ENCODE measurements at places on chromosomes 3 and 15.

DNA sequence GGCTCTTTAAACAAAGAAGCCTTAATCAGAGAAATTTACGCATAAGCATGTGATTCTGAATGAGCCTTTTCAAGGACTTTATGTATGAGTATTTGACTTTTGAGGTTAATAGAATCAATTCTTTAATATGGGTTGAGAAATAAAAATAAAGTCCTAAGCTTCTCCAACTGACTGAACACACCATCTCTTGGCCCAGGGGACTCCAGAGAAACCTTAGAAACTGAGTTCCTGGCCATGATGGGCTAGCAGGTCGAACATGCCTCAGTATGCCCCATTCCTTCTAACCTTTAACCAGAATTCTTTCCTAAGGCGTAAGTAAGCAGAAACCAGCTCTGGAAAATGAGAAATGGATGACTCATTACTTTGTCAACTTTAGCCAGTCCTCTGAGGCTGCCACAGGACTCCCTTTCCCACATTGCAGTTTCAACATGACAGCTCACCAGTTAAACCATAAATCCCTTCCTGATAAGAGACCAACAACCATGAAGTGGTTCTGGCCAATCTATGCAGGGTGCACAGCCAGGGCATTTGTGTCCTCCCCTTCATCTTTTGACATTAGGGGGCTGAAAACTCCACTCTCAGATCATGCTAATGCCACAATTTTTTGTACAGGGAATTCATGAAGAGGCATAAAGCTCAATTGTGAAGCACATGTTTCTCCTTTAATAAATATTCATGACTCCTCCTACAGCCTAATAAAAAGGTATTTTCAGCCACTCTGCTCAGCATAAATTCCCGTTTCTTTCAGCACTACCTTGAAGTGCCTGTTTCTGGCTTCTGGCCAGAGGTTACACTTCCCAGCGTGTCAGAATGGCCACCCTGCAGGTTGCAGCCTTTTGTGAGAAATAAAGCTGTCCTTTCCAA lies 33.3 kb downstream of the TM4SF18 start:
- DNase-seq = no peak

DNA sequence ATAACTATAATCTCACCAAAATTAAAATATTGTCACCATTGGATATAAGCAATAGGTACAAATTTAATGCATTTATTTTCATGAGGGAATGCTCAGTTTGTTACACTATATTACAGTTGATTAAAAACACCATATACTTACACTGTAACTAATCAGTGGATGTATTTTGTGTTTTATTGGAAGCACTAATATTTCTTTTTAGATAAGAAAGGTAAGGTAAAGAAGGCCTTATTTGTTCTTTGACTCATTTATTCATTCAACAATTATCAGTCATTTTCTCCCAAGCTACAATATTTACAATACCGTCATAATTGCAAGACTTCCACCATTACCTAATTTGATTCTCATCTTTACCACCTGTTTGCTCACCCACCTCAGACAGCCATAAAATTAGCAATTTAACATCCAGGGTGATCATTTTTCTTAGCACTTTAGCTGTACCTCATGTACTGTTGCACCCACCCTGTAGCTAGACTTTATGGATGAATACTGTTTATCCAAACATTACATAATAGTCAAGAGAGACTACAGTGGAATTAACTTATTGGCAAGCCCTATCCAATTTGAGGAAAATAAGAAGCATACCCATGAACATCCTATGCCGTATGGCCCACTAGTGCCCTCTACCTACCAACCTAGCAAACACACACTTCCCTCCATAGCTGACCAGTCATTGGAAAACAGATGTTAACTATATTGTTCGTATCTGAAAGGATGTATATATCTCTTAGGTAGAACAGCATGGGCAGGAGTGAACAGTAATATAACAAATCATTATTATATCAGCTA lies 229.6 kb downstream of the BBX start:
- no peak for DNase-seq

GRCh38 chr15:101210466-101210865 lies 41.4 kb downstream of the CHSY1 start:
- DNase-seq = no peak

- peak; percentile 11 for DNase-seq
Observed at GRCh38 chr15:38414357-38414756, 39.6 kb upstream of the FAM98B start.

- DNase-seq = no peak
Observed at GRCh38 chr3:185422677-185423076, 59.7 kb downstream of the MAP3K13 start.

DNA sequence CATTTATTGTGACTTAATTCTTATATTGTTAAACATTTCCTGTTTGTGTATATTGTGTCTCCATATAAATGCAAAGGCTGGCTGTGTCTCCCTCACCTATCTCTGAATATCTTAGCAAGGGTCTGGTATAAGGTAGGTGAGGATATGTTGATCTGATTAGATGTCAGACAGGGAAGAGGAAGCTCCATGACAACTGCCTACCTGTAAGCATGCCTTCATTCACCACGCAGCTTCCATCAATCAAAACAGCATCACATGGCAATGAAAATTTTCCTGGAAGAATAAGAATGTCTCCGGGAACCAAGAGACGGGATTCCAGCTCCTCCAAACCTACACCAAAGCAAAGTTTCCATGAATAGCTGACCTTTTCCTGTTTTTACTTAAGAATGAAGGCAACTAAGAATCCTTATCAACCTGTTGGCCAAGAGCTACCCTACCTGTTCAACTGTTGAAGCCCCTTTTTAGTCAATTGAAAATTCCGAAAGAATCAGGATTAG lies 34.8 kb downstream of the ATP13A5 start:
- DNase-seq = no peak

DNA sequence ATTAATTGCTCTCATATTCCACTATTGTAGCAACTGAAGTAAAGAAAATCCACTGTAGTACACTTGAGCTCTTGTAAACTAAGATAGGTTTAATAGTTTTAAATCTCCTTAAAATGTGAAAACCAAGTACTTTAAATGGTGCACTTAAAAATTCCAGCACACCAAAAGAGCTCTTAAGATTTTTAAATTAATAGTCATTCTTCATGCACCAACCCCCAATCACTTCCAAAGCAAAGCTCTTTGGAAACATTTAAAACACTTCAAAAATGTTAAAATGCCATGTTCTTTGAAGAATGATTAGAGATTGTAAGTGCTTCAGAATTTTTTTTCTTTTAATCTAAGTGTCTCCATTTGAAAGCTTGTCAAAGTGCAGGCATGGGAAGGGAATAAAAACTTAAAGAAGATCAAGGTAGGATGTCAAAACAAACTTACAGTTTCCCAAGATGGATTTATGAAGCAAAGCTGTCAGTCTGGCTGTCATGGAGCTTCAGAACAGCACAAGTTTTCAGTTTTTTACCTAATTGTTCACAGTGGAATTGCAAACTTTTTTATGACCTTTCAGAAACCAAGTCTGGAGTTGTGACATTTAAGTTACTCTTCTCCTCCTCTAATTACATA lies 84.3 kb downstream of the ARPP21 start:
- DNase-seq = no peak

- no peak for DNase-seq
Observed at GRCh38 chr3:44326019-44326418, 12.5 kb upstream of the TCAIM start.

GRCh38 chr15:34332553-34333120 lies 4.9 kb downstream of the SLC12A6 start:
- DNase-seq = no peak

DNA sequence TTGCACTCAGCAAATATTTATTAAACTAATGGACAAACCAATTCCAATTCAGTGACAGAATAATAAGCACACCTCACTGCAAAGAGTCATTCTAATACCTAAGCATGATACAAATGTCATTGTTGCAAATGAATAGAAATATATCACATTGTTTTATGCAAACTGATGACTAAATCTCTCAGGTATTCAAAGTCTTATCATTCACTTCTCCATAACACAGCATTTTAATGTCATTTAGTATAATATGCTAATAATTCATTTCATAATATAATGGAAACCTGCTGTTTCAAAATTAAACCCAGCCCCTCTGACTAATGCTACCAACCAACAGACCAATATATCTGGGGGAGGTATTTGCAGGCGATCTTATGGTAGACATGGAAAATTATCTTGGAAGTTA lies 71.8 kb downstream of the FGF7 start:
- DNase-seq = no peak

GRCh38 chr3:84965141-84965540 lies 6.4 kb downstream of the CADM2 start:
- DNase-seq = peak; percentile 27

GRCh38 chr15:97881346-97881965 lies 79.0 kb upstream of the ARRDC4 start:
- DNase-seq = no peak
